ENCODE measurements at places on chromosomes 2 and 18. TPM values are rescaled to one million over a fixed set of nuclear protein-coding genes. Genes with fewer than 3 reads are reported as not detected.

RRM2 gene
- total RNA-seq = 6.1 TPM

DNA sequence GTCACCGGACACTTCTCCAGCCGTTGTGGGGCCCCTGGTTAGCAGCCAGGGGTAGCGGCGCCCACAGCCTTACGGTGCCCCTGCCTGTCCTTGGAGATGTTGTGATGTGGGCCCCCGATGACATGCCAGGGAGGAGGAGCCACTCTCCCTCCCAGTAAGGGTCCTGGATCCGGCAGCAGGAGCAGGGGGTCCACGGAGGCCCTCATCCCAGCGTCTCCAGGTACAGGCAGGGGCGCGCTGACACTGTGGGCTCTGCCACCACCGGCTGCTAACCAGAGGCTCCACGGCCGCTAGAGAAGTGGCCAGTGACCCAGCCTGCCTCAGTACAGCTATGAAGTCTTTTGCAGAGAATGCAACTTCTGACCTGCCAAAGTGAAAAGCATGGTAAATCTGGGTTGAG, 121.2 kb downstream of the SPP2 start:
- no peak for DNase-seq

DNA sequence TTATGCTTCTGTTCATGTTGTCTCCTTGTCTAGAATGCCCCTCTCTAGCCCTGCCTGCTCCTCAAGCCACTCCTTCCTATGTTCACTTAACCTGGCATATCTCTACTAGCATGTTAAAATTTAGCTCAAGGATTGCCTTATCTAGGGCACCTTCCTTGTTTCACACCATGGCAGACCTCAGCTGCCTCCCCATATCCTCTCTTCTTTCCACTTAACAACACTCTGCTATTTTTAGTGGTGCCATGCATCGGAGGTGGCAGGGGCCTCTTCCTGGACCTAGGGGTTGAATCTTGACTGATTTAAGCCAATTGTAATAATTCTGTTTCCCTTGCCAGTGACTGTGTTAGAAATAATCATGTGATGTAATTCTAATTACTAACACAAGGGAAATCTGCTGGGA, 36.9 kb upstream of the FAM98A start:
- DNase-seq = no peak

DNA sequence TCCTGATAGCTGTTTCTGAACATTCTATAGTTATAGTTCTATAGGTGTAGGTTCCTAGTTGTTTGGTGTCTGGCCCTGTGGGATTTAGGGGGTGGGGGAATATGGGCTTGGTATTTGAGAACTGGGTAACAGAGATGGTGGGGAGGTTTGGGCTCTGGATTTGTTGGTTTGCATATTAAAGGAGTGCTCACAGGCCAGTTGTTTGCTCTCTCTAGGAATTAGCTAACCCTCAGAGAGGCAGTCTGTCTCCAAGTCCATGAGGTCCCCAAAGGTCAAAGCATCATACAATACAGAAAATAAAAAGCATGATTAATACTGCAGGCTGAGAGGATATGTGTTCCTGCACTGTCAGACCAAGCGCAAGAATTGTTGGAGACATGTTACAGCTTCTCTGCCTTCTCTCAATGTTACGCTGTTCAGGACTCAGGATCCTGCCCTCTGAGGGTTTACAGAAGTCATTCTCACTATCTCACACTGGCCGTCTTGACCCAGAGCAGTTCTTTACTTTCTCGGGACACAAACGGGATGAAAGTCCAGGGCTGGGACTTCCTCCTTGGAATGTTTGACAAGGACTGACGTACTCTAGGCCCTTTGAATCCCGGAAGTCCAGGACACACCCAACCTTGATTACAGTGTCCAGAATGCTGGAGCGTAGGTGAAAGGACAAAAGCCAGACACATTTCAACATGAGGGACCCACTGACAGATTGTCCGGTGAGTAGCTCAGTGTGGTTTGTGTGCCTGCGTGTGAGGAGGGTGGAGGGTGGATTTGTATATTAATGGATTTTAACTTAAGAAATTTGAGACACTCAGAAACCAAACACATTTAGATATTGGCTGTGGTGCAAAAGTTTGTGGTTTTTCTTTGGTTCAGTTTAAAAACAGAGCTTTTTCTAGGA, at the start of gene NOSTRIN:
Gene NOSTRIN, plus strand, starts transcription at position 677 of the 898 bp plus-strand sequence. Its CDS starts 10 bp downstream, at position 687.
- DNase-seq = peak; percentile 66

DNA sequence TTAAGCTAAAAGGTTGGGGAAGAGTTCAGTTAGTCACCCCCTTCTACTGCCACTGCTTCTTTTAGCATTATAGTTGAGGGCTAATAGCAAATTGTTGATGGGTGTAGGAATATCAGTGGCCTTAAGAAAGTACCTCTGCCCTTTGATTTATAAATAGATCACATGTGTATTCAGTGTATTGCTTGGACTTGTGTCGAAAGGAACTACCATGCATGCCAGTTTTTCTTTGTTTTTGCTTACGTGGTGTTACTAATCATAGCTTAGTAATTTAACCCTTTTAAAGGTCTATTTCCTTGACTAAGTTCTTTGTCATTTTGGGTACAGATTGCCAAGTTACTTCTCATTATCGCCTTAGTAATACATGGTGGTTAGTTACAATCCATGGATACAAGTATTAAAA, 85.6 kb downstream of the MIB1 start:
- no peak for DNase-seq

Data from left cardiac atrium (tissue), 4 donors.